ENCODE measurements at places on chromosomes 5 and 9.
A peak's percentile ranks its signal among the peaks of the same experiment; 100 is the strongest.

- DNase-seq = no peak
Observed at GRCh38 chr5:34550964-34551363, 105.2 kb upstream of the RAI14 start.

DNA sequence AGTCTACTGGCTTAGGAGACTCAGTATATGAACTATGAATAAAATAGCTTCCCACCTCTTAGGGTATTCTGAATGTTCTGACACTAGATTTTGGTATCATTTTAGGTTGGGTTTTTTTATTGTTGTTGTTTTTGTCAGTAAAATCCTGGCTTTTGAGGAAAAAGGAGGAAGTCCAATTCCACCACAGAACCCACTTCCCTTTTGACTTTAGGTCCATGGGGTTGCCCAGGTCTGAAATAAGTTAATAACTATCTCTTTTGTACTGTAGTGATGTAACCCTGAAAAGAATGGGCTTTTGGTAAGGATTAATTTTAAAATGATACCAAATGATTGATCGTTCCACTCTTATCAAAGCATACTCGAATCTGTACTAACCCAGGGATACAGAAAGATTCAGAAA, 29.1 kb upstream of the IL12B start:
- DNase-seq = no peak

- no peak for DNase-seq
Observed at GRCh38 chr9:134007150-134007549, 15.0 kb upstream of the VAV2 start.

GRCh38 chr5:39816156-39816845, 391.5 kb upstream of the DAB2 start:
- DNase-seq = no peak

DNA sequence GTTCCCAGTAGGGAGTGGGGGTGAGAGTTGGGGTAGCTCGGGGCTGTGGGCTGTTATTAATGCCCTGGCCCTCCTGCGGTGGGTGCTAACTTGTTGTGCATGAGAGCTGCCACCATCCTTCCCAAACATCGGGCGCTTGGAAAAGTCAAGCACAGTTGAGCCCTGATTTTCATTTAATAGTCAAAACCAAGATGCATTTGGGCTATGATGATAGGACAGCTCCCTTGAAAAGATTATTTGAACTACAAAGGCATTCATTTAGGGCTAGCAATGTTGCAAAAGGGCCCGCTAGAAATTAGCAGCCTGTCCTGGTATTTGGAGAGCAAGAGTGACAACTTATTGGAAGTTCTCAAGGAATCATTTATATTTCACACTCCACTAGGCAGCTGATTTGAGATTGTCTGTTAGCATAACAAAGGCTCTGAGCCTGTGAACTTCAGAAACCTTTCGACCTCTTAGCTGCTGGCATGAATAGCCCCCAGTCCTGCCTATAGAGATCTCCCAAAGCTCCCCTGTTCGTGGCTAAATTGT, 128.2 kb upstream of the TMEM161B start:
- DNase-seq = no peak

- no peak for DNase-seq
Observed at GRCh38 chr9:71767776-71768321, 464 bp downstream of the CEMIP2 start.

DNA sequence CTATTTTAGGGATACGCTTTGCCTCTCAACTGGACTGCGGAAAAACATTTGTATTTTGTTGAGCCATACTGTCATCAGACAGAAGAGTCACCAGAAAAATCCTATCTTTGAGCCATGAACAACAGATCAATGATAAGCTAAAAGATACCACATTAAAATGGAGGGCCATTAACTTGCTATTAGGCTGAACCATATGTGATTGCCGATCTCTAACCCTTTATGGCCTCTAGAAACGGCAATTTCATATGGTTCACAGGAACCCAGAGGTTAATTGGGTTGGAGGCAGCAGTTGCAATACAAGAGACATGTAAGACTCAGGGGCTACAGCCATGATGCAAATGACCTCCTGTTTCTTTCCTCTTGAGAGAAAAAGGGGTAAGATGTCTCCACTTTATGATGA, 69.8 kb downstream of the MYO10 start:
- DNase-seq = no peak

GRCh38 chr5:93602241-93603077, 19.4 kb downstream of the NR2F1 start:
- no peak for DNase-seq

- DNase-seq = no peak
Observed at GRCh38 chr9:14066831-14067230, 247.1 kb downstream of the NFIB start.

- no peak for DNase-seq
Observed at GRCh38 chr9:129211686-129212085, 33.6 kb upstream of the IER5L start.

- DNase-seq = no peak
Observed at GRCh38 chr9:87580941-87581438, 83.3 kb downstream of the DAPK1 start.

DNA sequence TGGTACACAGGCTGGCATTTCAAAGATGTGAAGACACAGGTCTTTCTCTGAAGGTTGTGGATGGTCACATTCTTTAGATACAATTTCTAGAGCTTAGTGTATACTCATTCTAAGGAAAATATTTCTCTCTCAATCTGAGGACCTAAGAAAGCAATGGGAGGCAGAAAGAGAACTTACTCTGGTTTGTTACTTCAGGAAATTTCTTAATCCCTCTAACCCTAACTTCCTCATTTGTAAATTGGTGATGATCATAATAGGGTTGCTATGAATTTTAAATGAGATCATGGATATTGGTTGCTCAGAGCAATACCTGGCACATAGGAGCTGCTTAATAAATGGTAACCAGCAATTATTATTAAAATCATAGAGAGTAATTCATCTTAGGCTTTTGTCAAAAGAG, 22.1 kb downstream of the FAM170A start:
- DNase-seq = no peak

DNA sequence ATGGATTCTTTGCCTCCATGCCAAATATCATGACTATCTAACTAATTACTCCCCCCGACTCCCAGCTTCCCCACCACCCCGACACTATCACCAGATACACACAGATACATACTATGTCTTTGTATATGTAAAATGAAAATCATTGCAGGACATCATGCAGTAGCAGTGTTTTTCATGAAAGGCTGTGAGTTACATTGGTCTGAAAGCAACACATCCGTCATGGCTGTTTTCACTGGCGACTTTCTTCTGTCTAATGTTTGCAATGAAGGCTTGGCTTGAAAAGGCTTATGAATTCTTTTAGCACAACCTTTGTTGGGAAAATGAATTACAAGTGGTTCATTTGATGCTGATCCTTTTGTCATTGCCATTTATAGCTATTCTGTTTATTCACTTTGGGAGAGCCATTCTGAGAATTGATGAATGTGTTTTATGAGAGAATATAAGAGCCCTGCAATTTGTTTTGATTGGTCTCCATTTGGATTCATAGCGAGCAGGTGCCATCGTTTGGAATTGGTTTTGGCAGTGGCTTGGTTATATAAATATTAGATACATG, 103.4 kb downstream of the PIP5K1B start:
- no peak for DNase-seq

GRCh38 chr5:39185761-39186160, 33.6 kb downstream of the FYB1 start:
- no peak for DNase-seq

DNA sequence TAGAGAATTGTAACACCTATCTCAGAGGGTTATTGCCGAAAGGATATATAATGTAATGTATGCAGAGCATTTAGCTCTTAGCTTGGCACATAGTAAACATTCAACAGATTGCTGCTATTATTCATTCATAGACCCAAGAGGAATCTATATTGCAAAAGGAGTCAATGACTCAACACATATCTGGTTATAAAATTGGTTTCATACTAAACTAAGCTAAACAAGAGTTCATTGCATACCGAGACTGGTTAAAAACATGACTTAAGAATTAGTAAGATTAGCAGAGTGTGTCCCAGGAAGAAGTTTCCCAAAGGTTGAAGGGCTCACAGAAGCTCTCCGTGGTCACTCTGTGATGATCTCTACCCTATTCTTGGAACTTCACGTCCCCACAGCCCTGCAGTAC, 339.6 kb upstream of the CCNH start:
- DNase-seq = no peak

DNA sequence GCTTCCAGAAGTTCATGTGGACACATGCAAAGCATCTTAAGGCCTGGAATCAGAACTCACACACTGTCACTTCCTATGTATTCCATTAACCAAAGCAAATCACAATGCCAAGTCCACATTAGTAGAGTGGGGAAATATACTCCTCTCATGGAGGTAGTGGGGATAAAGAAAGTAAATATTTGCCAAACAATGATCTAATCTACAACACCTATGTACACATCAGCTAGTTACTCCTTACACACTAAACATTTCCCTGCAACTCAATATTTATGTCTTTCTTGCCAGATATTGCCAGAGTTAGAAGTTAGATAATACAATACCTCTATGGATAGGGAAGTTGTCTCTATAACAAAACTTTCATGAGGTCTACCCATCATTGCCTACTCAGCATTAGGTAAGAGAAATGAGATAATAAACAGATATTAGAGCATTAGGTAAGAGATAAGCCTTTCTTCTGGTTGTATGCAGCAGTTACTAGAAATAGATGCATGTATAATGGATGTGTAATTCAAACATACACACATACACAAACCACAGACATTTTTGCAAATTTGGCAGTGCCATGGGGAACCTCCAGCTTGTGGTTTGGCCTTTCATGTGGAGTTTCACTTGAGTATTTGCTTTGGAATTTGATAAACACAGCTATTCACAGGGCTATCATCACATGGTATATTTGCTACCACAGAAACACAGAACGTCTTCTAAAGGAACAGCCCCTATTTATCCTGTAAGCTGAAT, 196.5 kb downstream of the TLE1 start:
- peak; percentile 72 for DNase-seq

DNA sequence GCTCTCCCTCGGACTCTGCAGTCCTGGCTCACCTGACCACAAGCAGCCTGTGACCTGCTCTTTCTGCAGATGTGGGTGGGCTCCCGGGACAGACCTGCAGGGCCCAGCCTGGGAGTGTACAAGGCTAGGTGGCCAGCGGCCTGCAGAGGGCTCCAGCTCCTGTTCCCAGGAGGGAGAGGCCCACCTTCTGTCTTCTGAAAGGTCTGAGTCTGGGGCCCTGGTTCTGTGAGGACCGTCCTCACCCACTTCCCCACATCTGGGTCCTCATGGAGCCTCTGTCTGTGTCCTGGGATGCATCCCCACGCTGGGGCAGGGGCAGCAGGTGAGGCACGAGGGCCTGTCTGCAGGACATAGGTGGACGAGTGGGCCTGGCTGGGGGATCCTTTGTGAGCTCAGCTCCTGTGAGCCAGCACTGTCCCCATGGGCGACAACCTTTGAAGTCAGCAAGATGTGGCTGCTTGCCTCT, 43.7 kb downstream of the PHF2 start:
- no peak for DNase-seq

DNA sequence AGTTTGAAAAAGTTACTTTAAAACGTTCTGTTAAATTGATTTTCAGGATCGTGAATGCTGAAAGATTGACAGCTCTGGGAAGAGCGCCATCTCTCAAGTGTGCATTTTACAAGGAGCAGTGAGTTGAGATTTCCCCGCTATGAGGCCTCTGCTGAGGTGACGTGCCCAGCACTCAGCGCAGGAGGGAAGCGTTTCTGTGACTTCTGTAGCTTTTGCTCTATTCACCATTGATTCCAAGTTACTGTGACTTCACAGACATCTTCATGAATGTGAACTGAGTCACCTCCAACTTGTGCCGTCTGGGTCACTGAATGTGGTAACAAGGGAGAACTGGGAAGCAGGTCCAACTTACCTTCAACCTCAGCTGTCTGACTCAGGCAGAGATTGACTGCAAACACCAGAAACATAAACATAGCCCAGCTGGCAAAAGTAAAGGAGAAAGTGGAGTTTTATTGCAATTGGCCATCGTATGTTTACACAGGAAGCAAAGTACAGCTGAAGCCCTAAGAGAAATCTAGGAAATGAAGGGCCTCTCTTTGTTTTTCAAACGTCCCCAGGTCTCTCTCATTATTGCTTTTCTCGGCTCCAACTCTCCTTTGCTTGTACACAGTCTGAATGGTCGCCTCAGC, 428.8 kb upstream of the CLINT1 start:
- DNase-seq = no peak

- no peak for DNase-seq
Observed at GRCh38 chr9:15778861-15779260, 226.0 kb downstream of the CCDC171 start.

DNA sequence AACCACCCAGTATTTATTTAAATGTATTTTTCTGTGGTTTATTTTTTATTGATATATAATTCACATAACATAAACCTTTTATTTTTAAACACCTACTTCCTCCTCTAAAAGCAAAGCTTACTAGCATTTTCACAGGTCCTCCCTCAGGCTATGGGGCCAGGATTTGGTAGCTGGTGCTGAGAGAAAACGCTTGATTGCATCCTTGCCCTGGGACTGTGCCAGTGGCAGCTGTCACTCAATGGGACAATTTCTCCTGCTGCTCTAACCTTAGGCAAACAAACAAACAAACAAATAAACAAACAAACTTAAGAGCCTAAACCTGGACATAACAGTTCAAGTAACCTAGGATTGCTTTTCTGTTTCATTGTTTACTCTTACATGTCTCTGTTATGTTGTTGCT, 102.7 kb downstream of the FOCAD start:
- no peak for DNase-seq

- no peak for DNase-seq
Observed at GRCh38 chr5:78958672-78959445, 26.3 kb downstream of the ARSB start.

DNA sequence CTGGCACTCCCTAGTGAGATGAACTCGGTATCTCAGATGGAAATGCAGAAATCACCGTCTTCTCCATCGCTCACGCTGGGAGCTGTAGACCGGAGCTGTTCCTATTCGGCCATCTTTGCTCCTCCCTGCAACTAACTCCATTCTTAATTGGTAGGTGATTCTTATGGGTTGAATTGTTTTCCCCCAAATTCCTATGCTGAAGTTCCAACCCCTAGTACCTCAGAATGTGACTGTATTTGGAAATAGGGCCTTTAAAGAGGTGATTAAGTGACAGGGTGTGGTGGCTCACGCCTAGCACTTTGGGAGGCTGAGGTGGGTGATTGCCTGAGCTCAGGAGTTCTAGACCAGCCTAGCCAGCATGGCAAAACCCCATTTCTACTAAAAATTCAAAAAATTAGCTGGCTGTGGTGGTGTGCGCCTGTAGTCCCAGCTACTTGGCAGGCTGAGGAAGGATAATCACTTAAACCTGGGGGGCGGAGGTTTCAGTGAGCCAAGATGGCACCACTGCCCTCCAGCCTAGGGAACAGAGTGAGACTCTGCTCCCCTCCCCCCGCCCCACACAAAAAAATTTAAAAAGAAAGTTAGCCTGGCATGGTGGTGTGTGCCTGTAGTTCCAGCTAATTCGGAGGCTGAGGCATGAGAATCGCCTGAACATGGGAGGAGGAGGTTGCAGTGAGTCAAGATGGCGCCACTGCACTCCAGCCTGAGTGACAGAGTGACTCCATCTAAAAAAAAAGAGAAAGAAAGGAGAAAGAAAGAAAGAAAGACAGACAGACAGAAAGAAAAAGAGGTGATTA, 25.2 kb upstream of the FOCAD start:
- DNase-seq = no peak

GRCh38 chr5:157582731-157583620, 7.4 kb upstream of the ADAM19 start:
- DNase-seq = no peak

- no peak for DNase-seq
Observed at GRCh38 chr9:106941916-106942315, 79.0 kb downstream of the ZNF462 start.

Measured in HS-27A (cell line).